ENCODE measurements at places on chromosomes 7 and 10.
A peak's percentile ranks its signal among the peaks of the same experiment; 100 is the strongest.

DNA sequence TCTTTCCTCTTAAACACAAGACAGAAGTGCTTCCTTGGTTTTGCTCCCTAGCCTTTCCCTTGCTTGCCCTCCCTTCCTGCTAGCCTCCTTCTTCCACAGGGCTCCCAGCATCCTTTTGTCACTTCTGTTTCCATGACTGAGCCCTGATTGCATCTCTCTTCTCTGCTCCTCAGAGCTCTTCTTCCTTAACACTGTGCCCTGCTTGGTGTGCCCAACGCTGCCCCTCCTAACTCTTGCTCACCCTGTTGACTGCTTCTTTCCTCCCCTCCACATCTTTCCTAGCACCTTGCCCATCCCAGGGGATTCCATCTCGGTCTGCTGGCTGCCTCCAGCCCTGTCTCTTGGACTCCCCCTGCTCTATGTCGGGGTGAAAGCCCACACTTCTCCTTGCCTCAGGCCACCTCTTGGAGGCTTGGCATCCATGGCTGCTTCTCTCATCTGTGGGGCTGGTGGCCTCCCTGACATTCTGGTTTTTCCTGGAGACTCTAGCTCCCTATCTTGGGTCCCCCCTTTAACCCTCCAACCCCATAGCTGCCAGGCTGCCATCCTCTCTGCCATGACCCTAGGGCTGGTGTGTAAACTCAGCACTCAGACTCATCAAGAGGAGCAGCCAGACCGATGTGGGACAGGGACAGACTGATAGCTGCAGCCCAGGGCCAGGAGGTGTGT is 5.8 kb downstream of the IGFBP1 start:
- no peak for DNase-seq

DNA sequence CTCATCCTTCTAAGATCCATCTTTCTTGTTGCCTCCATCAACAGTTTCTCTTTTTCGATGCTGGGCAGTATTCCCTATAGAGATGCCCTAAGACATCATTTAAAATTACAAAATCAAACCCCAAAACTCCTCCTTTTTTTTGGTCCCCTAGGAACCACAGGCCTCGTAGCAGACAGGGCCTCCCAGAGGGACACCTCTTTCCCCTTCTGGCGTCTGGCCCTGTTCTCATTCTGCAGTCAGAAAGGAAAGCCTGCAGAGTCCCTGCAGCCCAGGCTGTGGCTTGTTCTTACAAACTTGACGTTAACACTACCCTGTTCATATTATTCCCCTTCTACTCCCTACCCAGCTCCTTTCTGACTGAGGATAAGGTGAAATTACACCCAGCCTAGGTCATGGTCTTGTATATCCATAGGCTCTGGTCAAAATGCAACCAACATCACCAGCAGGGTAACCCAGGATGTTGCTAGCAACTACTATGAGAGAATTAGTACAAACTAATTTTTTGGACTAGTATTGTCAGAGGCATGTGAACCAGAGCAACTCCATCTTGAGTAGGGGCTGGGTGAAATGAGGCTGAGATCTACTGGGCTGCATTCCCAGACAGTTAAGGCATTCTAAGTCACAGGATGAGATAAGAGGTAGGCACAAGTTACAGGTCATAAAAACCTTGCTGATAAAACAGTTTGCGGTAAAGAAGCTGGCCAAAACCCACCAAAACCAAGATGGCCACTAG is 3.5 kb upstream of the EPHA1 start:
- no peak for DNase-seq

GRCh38 chr7:127029823-127030222 is 222.9 kb downstream of the GRM8 start:
- DNase-seq, result no peak

DNA sequence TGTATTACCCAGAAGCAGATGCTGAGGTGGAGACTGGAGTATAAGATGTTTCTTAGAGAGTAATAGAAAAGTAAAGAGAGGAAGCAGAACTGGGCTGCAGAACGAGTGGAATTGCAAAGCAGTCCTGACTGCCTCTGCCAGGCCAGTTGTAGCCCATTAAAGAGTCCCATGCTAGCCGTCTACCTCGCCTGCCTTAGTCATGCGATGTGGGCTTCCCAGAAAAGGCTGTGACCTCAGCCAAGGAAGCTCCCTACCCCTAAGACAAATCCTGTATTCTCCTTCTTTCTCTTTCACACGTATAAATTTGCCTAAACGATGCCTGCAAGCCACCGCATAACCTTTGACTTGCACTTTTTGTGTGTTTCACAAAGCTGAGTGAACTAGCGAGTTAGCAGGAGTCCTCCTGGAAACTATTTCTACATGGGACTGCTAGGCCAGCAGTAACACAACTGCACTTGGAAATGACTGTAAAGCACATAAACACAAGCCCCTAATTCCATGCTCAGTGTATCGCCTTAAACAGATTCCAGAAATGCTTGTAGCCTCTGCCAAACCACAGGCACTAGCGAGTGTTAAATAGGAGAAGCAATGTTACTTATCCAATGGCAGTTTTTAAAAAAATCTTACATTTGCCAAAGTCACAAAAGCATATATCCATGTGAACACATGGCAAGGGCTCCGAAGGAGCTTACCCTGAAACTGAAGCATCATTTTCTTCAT is 47.4 kb upstream of the GNAI1 start:
- no peak for DNase-seq

DNA sequence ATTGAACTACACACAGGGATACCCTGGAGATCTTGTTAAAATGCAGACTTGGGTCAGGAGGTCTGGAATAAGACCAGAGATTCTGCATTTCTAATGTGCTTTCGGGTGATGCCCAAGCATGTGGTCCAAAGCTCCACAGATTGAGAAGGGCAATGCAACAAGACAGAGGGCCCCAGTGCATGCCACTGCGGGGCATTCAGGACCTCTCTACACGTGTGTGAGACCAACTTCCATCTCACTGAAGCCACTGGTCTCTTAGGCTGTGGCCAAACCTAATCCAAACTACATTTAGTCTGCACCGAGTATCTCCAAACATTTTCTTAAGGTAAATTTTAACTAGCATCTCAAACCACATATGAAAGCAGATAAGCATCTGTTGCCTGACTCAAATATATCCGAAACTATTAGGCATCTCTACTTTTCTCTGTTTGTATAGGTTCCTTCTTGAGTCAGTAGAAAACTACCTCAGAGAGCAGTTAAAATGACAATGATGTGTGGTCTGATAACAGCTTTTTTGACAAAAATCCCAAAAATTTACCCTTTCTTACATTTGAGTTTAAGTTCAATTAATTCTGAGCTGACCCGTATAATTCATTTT is 107.5 kb downstream of the ELMO1 start:
- DNase-seq, result peak; percentile 16

DNA sequence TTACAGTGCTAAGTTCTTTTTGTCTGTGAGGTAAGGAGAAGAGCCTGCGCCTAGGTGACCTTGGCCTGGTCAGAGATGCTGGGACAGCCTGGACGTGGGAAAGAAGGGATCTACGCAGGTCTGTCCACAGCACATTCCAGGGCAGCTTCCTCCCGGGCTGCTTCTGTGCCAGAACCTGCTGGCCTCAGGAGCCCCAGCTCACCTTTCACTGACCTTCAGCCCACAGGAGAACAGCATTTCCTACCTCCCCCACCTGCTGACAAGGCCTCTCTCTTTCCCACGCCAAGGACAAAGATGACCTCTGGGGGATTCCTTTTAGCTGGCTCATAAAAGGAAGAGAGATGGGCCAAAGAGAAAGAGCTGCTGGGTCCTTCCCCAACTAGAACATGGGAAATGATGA is 260.6 kb downstream of the KCNMA1 start:
- no peak for DNase-seq

All from activated CD4-positive, alpha-beta T cell treated with anti-CD3 and anti-CD28 coated beads for 36 hours (primary cell).